ENCODE measurements at places on chromosomes 2 and 18.

- no peak for DNase-seq
Observed at GRCh38 chr18:47248604-47249313, 2.7 kb downstream of the SKOR2 start.

GRCh38 chr2:124778076-124778475, 753.0 kb downstream of the CNTNAP5 start:
- peak; percentile 2 for DNase-seq

GRCh38 chr18:2657788-2658458, 2.4 kb downstream of the SMCHD1 start:
- DNase-seq, result peak; percentile 72

DNA sequence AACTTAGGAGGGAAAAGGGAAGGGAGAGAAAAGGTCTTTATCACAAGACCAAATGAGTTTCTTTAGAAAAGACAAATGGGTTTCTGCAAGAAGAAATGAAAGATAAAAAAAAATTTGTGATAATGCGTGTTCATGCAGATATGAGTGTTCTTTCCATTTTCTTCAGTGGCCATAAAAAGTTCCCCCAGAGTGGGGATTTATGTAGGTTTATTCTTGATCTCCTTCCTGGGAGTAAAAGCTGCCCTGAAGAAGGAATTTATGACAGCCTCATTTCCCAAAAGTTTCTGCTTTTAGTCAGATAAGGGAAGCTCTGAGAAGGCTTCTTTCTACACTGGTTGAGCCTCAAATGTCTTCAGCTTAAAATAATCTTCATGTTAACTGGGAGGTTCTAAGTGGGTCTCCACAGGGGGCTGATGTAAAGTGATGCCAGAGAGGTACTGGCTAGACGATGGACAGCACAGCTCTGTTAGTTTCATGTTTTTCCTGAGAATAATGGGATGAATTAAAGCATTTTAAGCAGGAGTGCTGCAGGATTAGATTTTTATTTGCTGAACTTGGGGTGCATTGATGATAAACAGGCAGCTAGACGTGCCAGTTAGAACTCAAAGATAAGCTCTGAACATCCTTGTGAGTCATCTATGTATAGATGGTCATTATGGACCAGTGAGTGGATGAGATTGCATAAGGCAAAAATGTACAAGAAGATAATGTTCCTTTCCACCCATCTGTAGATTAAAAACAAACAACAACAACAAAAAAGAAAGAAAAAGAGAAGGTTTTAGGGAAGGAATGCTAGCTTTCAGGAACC, 99.4 kb upstream of the MSH2 start:
- peak; percentile 43 for DNase-seq

Data from cardiac fibroblast (primary cell).